ENCODE measurements at places on chromosomes 2 and 18. TPM values are rescaled to one million over a fixed set of nuclear protein-coding genes. Genes with fewer than 3 reads are reported as not detected.

The CYTIP gene
- total RNA-seq: not detected

The SERPINB7 gene
- 0.16 TPM for total RNA-seq

The UGT1A10 gene
- total RNA-seq: not detected

The GDF7 gene
- 0.16 TPM for total RNA-seq

The CHRNG gene
- not detected for total RNA-seq

The SOX11 gene
- total RNA-seq: under 0.01 TPM

The SLC9A4 gene
- total RNA-seq: under 0.01 TPM

Data from bladder microvascular endothelial cell (primary cell).